ENCODE measurements at places on chromosomes 6 and 20.
A peak's percentile ranks its signal among the peaks of the same experiment; 100 is the strongest.

- no peaks in the 10 kb centered on the region for H3K27me3 ChIP-seq
- DNase-seq: no peak
Observed at GRCh38 chr6:27168108-27168507, 79.4 kb upstream of the PRSS16 start.

- H3K27me3 ChIP-seq: peaks cover 3% of the 10 kb centered on the region
- H3K4me3 ChIP-seq: no peak overlapping the region
- peaks cover 13% of the 10 kb centered on the region for H3K4me1 ChIP-seq
- no peak overlapping the region for H3K27ac ChIP-seq
- H3K36me3 ChIP-seq: no peaks in the 10 kb centered on the region
Observed at GRCh38 chr6:48765352-48765961, 654.5 kb upstream of the PTCHD4 start.

- peak overlapping the region; percentile 87 for H3K27ac ChIP-seq
- peaks cover 28% of the 10 kb centered on the region for H3K27me3 ChIP-seq
- DNase-seq: no peak
- H3K36me3 ChIP-seq: peaks cover 4% of the 10 kb centered on the region
Observed at GRCh38 chr20:51540580-51540979, 1.9 kb downstream of the NFATC2 start.

- DNase-seq: no peak
- H3K27ac ChIP-seq: no peak overlapping the region
- peaks cover under 1% of the 10 kb centered on the region for H3K4me1 ChIP-seq
- H3K36me3 ChIP-seq: no peaks in the 10 kb centered on the region
Observed at GRCh38 chr6:105746130-105746505, 340.0 kb upstream of the PRDM1 start.

DNA sequence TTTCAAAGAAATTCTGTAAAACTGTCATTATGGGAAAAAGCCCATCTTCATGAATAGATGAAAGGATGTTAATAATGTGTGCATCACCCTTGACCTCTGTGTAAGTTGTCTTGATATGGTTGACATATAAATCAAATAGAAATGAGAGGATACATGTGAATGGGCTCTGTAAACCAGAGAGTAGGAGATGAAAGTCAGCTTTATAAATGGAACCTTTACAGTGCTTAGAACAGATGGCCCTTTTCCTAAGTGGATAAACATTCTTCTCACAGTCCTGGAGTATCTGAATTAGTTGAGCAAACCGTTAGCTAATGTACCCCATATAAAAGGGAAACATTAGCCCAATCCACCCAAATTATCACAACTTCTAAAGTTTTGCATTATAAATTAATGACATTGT lies 57.5 kb downstream of the MYLK4 start:
- peaks cover 8% of the 10 kb centered on the region for H3K4me1 ChIP-seq
- no peak for DNase-seq
- peaks cover 7% of the 10 kb centered on the region for H3K27me3 ChIP-seq
- H3K4me3 ChIP-seq: no peak overlapping the region
